Right forelimb (tissue), 1 donor: ENCODE measurements at places on chromosomes 2 and 18.

GRCh38 chr2:28313220-28313784 is 79.4 kb upstream of the FOSL2 start:
- no peak for DNase-seq

DNA sequence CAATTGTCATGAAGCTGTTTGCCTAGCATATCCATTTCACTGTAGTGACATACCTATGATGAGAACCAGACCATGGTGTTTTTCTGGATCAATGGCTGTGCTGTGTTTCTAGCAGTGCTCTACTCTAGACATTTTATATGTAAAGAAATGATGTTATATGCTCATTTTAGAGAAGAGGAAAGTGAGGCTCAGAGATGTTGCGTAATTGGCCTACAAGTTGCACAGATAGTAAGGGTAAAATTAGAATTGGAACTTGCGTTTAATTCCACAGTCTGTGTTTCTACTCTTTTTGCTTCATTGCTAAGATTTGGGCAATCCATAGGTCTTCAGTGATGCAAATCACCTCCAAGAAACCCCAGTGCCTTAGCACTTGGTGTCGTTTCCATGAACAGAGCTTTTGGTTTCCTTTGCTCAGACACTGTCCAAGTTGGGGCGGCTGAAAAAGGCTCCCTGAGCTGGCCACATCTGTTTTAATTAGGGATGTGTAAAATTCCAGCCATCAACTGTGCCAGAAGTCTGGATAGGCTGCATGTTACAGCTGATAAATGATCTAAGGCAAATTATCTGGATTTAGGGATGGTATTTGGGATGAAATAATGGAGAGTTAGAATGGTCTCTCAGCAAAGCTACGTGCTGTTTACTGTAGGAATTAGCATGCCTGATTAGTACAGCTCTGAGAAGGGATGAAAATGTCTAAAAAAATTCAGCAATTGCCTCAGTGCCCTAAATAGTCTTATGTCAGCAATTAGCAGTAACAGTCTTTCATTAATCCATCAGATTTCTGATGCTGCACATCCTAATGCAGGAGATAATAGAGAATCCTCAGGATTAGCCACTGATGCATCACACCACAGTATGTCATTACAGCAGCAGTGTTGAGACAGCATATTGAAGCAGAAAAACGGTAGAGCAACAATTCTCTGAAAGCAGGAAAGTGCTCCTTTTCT is 65.3 kb downstream of the PTPRM start:
- no peak for DNase-seq

DNA sequence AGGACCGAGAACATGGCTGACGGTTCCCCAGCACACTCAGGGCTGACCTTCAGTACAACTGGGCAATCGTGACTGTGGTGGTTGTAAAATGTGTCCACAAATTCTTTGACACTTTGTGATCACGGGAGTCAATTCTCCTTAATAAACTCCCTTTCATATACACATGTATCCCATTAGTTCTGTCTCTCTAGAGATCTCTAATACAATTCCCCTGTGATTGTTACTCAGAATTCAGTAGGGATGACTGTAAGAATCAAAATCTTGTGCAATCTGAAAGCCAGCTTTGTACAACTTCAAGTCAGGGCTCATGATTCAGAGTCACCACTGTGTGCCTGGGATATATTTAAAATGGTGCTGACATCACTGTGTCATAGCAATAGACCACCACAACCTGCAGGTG is 89.5 kb upstream of the LMAN1 start:
- DNase-seq, result no peak

GRCh38 chr2:176161825-176162626 is 4.9 kb downstream of the HOXD3 start:
- peak; percentile 81 for DNase-seq

DNA sequence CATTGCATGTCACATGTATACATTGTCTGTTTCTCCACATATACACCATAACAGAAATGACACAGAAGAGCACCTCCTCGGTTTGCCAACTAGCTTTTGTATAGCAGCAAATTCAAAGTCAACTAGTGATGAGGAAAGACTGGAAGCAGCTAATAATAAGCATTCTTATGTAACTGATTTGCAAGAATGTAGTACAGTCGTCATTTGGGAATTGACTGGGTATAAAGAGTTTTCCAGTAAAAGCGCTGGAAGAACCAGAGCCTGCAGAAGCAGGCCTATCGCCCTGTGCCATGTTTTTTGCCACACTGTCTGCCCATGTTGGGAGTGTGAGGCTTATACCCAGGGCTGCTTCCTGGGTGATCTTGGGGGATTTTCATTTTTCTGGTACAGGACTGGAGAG is 310.6 kb downstream of the GBX2 start:
- no peak for DNase-seq

DNA sequence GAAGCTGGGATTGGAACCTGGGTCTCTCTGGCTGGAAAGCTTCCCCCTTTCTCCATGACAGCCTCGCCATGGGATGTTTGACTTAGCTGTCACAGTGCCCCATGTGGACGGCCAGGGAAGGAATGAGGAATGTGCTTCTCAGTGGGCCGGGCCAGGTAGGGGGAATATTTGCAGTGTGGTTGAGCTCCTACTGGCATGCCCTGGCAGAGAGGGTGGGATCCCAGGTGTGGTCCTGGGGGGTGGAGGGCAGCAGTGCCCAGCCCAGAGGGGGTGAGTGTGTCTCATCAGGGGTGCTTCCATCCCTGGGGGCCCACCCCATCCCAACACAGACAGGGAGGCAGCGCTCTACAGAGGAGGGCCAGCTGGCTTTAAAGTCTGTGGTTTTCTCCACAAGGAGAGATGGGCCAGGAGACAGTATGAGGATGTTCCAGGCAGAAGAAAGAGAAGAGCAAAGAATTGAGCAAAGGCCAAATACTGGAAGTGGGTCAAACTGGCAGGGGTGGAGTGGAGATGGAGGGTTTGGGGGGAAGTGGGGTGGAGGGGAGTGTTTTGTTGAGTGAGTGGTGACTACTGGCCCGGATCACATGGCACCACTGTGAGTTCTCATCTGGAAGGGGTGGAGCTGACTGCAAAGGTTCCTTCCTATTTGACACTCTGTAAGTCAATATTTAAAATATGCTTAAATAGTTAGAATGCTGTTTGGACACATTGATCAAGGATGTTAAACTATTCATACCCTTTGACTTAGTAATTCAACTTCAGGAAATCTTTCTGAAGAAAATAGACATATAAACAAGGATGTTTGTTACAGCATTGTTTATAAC is 94.0 kb downstream of the MYCN start:
- DNase-seq, result no peak

DNA sequence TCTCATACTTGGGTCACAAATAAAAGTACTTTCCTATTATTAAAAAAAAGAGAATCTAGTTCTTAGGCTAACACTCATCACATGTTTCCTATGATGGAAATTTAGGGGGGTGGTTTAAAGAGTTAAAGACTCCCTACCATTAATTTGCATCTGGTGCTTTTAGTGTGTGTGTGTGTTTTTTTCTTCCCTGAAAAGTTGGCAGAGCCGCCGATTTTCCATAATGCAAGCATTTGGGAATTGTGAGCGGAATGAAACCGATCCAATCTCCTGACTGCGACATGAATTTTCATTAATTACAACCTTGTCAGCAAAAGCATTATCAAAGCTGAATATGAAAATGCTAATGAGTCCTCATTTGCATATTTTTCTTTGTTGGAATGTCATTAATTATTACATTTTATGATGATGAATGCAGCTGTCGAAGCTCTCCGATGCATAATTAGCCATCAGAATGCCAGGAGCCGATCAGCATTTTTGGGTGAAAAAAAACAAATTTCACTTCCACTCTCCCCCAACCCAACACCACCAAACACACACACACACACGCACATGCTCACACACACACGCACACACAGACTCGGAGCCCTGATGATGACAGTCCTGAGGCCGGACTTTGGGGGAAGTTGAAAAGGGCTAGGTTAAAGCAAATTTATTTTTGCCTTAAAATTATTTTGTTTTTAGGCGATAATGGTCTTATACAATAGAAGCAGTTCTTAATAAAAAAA is 165.4 kb downstream of the TCF4 start:
- peak; percentile 84 for DNase-seq

- no peak for DNase-seq
Observed at GRCh38 chr2:20209373-20210109, 15.4 kb downstream of the SDC1 start.

GRCh38 chr2:200337621-200338020 is 31.1 kb downstream of the SPATS2L start:
- no peak for DNase-seq

GRCh38 chr2:11949732-11950523 is 203.5 kb downstream of the LPIN1 start:
- DNase-seq, result no peak

GRCh38 chr2:71393216-71393615 is 60.1 kb upstream of the DYSF start:
- DNase-seq, result no peak

GRCh38 chr18:58603375-58604067 is 25.4 kb downstream of the ALPK2 start:
- no peak for DNase-seq

DNA sequence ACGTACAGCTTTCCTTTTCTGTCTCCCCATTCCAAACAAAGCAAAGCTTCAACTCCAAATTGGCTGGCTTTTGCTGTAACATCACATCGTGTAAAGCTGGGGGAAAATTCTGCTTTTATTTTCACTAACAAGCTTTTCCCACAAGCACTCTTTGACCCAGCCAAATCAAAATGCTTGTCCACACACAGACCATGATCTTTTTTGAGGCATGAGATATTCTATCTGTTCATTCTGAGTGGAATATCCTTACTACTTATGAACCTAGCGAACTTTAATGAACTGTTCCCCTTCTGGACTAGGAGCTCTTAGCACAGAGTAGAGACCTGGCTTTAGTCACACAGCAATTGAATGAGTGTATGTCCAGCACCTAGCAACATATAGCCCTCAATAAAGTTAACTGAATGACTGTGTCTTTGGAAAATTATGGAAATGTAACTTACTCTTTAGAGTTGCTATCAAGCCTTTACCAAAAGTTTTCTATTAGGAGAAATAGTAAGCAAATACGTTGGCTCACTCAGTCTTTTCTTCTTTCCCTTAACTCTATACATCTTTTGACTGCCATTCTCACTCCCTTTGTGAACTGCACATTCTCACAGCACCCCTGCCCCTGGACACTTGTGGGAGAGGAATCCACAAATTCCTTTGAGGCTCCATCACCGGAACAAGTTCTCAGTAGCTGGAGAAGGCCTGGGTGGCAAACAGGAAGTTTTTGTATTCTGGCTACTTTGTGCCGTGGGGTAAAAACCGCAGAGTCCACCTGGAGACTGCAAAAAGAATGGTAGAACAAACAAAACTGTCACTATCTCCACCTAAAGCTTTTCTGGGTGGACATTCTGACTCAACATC is 1.3 kb upstream of the UBE2E3 start:
- no peak for DNase-seq

DNA sequence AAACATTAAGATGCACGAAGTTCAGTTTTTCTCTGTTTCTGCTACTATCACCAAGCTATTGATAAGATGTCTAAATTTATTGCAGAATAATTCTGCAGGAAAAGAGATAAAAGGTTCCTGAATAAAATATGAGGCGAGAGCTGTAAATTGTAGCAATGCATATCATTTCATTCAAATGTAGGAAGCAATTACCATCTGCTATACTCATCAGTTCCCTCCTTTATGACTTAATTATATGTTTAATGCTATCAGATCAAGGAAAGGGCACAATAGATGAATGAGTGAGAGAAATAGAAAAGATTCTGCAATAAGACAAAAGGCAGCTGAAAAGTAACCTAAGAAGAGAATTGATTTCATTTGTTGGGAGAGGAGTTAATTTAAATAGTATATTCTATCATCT is 108.2 kb upstream of the GALNT5 start:
- no peak for DNase-seq

DNA sequence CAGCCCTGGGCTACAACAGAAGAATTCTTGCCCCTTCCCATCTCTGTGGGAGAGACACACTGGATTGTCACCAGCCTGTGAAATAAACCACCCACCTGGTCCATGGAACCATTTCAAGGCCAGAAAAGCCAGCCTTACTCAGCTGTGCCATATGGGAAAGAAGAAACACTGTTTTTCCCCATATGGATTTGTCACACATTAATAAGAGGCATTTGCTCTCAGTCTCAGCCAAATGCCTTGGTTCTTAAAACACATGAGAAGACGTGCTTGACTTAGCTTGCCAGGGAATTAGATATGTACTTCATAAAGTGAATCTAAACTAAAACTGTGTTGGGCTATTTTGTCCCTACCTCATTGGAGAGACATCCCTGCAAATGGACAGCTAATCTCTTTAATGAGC is 308.6 kb upstream of the TNP1 start:
- peak; percentile 65 for DNase-seq

GRCh38 chr2:232361646-232362045 is 16.9 kb upstream of the ALPP start:
- DNase-seq, result no peak

GRCh38 chr2:173028141-173028540 is 47.5 kb upstream of the MAP3K20 start:
- no peak for DNase-seq

DNA sequence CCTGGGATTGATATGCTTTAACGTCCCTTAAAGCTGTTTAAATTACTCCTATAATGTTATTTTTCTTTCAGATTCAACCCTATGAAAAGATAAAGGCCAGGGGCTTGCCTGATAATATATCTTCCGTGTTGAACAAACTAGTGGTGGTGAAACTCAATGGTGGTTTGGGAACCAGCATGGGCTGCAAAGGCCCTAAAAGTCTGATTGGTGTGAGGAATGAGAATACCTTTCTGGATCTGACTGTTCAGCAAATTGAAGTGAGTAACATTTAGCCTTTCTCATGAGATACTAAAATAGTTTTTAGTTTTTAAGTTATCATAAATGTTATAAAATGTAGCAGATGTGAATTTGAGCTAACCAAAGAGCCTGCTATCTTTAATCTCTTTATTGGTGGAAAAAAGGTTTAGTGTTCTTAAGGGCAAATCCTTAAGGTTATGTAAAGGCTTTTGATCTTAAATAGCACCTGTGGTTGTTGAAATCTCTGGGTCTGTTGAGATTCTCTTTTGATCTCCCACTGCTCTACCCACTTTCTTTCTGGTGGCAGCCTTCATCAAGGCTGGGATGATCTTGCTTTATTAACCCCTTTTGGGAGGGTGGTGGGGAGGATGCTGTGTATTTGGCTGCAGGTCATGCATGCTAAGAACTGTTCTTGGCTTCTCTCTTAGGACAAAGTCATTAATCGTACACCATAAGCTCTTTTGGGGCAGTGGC is 40.9 kb downstream of the UGP2 start:
- DNase-seq, result no peak
